ENCODE measurements at places on chromosomes 1 and 21. TPM values are rescaled to one million over a fixed set of nuclear protein-coding genes. Genes with fewer than 3 reads are reported as not detected.

C1orf94 gene
- not detected for total RNA-seq

DNA sequence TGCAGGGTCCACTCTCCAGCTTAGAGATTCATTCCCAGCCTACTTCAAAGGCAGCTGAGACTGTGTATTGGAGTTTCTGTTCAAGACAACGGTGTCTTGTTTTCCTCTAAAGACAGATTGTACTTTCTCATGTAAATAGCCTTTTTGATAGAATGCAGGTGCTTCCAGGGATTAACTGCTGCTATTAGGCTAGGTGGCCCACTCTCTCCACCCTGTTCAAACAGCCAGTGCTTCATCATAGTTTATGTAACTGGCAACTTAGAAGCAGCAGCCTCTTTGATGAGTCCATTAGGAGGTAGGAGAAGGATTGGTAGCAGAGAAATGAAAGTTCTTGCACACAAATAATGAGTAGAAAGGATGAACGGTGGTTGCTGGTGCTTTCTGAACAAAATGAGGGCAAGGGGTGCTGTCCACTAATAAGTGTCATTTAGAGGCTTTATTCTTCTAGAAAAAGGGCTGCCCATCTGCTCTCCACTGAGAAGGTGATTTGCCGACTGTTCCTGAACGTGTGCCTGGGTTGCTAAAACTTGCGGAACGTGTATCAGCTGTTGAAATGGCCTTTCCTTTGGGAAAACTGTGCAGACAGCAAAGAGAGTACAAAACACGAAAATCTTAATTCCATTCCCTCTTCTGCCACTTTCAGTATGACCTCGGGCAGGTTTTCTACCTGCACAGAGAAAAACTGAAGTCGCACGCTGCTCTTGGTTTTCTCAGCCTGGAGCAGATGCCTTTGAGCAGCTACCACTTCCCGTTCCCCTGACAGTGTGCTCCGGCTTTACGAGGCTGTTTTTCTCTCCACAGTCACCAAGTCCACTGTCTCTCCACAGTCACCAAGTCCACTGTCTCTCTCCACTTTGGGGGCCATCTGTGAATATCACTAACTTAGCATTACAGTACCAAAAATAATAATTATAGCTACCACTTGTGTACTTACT is 228.9 kb downstream of the KIF26B start:
- DNase-seq: no peak

DNA sequence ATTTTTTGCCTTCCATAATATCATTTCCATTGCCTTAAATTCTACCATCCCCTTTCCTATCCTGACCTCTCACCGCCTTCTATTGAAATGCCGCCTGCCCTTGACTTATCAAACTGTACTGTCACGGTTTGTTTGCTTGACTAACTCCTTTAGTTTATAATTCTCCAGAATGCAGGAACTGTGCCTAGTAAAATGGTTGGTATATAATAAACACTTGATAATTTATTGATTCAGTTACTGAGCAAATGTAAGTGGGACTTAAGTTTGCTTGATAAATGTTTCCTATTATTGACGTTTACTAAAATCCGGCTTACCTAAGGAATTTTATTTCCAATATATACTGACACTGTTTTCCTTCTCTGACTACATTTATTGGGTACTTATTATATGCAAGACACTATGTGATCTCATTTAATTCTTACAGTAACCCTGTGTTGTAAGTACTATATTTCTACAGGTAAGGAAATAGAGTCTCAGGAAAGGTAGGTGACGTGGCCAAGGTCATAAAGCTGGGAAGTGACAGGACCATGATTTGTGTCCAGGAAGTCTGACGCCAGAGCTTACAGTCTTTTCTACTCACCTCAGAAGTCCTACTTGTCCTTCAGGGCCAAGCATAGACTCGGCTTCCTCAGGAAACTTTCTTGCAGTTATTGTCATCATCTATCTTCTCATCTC is 35.7 kb downstream of the DPT start:
- no peak for DNase-seq

DNA sequence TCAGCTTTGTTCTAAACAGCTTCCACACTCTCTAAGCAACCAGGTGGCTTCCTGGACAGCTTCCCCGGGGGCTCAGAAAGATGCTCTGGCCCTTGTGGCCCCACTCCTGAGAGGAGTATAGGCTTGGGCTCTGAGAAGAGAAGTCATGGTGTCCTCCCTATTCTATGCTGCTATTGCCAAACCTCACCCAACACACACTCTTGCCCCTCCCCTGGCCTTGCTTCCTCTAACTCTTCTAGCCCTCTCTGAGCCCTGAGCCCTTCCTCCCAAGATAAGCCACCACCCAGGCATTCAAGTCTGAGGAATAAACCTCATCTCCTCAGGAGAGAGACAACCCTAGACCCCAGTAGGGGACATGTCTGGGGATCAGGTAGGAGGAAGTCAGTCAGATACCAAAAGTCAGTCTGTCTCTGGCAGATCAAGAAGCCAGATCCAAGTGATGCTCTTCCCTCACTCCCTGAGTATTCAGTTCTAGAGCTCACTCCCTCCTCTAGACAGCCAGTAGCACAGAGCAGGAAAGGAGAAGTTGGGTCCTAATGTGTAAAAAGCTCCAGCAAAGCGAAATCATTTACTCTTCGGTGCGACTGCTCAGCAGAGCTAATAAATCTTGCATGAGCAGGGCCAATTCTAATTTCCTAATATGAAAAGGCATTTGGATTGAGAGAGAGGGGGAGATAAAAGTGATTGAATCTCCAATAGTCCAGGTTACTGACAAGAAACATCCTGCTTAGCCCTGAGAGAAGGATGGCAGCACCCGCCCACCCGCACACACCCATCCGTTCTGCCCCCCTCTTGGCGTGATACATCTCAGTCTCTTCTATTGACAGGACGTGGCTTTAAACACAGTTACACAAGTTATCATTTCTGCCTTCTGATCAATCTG is 50.5 kb downstream of the DMAP1 start:
- peak; percentile 51 for DNase-seq

DNA sequence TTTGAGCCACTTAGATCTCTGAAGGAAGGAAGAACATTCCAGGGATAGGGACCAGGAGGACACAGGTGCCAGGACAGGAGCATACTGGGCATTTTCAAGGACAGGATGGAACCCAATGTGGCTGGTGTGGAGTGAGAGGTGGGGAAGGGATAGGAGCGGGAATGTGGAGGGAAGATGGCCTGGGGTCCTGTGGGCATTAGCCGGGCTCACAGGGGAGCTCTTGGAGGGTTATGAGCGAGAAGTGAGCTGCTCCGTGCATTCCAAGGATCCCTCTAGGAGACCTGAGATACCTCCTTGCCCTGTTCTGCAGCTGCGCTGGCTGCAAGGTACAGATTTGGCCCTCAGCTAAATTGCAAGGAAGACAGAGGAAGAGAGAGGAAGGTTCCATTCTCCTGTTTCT is 87.5 kb downstream of the IER5 start:
- no peak for DNase-seq

DNA sequence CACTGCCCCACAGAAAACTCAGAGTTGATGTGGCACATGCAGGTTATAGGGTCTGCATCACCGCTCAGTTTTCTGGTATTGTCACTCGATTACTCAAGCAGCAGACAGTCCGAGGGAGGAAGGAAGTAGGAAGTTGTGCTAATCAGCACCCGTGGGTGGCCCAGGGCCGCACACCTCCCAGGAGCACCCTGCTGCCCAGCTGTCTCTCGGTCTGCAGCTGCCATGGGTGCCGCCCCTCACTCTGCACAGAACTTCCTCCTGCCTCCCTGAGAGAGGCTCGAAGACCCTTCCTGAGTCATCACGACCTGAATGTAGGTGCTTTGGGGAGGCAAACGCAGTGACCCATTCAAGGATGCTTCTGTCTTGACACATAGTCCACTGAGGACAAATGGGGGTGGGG is 4.2 kb upstream of the TFF3 start:
- DNase-seq: no peak

DNA sequence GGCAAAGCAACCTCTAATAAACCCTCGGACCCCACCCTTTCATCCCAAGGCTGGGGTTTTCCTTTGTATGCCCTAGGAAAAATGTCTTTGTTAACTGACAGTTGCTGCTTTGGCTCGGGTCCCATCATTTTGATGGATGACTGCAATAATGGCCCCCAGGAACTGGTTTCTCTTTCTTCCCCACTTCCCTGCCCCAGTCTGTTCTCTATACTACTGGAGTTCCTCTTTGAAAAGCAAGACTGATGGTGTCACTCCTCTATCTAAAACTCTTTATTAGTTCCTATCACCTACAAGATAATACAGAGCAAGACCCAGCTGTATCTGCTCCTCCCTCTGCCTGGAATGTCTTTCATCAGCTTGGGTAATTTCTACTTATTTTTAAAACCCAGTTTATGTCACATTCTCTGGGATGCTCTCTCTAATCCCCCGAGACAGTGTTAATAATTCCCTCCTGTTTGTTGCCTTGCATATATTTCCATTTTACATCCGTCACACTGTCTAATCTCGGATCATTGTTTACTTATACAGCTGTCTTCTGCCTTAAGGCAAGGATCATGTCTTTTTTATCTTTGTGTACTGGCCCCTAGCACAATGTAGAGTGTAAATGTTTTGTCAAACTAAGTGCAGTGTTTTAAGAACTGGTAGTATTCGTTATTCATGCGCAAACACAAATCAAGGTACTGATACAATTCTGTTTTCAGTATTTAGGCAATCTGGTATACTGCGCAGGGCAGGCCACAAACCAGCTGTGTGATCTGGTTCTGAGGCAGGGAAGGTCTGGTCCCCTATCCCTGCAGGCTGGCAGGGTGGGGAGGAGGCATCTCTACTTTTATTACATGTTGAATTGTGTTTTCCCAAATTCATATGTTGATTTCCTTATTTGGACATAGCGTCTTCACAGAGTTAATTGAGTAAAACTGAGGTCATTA is 16.1 kb downstream of the SLAMF1 start:
- no peak for DNase-seq

Data from Karpas-422 (cell line).